ENCODE measurements at places on chromosomes 3 and 15. TPM values are rescaled to one million over a fixed set of nuclear protein-coding genes. Genes with fewer than 3 reads are reported as not detected.

Gene SLC38A3
- 8.1 TPM for total RNA-seq

Gene RTP1
- total RNA-seq = 0.31 TPM

Gene PP2D1
- total RNA-seq = not detected

Gene CCDC39
- total RNA-seq = 0.63 TPM

Gene SLC27A2
- 1.3 TPM for total RNA-seq

Gene CCDC13
- 2.8 TPM for total RNA-seq

Gene BNIP2
- total RNA-seq = 98.6 TPM

Gene DNAH1
- total RNA-seq = 6.3 TPM

Gene MESP1
- 2.2 TPM for total RNA-seq

Gene GNB5
- total RNA-seq = 61.7 TPM

Gene VPS33B
- total RNA-seq = 13.5 TPM

Measured in parietal lobe (tissue), 2 donors.